ENCODE measurements at places on chromosomes 12 and 14.

GRCh38 chr14:54981698-54982097 is 45.2 kb downstream of the WDHD1 start:
- DNase-seq: no peak

GRCh38 chr12:68971404-68971803 is 38.4 kb upstream of the CPM start:
- DNase-seq: no peak

DNA sequence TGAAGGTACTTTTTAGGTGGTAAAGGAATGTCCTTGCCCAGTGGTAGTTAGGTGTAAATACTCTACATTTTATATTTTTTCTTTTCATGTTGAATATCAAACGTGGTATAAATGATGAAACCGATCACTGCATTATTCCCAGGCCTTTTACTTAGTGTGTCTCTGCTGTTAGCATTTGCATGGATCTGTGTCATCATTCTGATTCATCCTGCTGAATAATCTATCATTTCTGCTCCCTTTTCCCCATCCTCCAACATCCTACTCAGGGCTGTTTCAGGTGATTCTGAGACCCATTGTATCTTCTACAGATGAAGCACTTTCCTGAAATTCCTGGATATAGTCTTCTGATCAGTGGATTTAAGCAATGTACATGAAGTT is 61.0 kb upstream of the PTHLH start:
- DNase-seq: no peak

DNA sequence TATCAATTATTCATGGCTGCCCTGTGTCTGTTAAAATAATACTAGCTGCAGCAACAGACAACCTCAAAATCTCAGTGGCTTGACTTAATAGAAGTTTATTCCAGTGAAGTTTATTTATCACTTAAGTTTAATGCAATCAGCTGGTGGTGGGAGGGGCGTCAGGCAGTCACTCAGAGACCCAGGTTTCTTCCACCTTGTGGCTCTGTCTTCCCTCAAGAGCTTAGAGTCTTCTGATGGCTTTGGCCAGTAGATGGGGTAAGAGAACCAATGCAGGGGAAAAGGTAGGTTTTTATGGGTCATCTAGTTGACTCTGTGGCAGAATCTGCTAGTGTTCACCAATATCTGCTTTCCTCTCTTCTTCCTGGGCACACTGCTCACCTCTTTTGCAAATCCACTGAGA is 668.9 kb downstream of the AACS start:
- DNase-seq: no peak

- no peak for DNase-seq
Measured at GRCh38 chr12:75638792-75639191, 127.4 kb upstream of the KRR1 start.

DNA sequence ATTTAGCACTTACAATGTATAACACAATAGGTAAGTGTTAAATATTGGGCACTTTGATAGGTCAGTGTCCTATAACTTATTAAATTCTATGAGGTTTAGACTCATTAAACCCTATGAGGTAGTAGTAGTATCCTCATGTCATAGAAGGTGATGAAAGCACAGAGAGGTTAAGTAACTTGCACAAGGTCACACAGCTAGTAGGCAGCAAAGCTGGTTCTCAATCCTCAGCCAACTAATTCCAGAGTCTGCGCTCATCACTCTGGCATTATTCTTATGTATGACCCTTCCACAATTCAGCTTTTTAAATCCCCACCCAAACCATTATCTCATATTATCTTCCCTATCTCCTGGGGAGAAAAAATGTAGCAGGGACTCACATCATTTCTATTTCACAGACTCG is 141.1 kb downstream of the KSR2 start:
- no peak for DNase-seq

- DNase-seq: no peak
Measured at GRCh38 chr12:47883663-47884195, 21.1 kb downstream of the VDR start.

- DNase-seq: no peak
Measured at GRCh38 chr12:82593901-82594396, 92.8 kb upstream of the TMTC2 start.

GRCh38 chr12:71703206-71703605 is 17.3 kb downstream of the TMEM19 start:
- no peak for DNase-seq

GRCh38 chr12:116276652-116277466 is 634 bp downstream of the MED13L start:
- DNase-seq: peak; percentile 25

DNA sequence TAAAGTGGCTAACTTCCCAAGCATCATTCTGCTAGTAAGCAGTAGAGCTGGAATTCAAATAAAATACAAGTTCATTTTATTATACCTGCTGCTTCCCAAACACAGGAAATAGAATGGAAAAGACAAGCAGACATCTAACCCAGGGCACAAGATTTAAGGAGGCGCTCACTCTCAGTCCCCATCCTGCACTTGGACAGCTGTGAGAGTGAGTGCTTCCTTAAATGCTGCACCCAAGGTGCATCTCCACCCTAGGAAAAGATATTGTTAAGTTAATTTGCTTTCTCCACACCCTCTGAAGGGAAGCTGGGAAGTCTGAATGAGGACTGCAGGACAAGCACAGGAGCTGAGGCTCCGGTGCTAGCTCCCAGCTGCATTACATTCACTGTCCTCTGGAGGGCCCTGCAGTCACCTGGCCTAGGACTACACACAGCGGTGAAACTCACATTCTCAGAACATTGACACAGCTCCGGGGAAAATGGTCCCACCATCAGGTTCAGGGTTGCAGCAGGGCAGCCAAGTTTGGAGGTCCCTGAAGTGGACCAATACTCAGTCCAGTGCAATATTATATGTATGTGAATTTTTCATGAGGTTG is 14.2 kb downstream of the HEBP1 start:
- no peak for DNase-seq

DNA sequence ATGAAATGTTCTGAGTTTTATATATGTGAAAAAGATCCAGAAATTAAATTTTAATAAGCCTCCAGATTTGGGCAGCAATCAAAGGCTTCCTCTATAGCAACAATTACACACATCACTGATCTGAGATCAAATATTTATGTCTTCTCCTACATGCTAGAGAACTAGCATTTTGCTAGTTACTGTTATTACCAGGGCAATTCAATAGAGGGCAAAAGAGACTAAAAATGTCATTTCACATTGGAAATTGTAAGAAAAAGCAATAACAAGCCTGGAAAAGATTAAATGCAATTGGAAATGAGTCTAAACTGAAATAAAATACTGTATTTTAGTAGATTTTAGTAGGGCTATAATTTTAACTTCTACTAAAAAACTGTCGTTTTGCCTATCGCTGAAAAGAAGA is 32.6 kb upstream of the ANO6 start:
- no peak for DNase-seq

- DNase-seq: no peak
Measured at GRCh38 chr14:49310298-49310697, 275.9 kb downstream of the RPS29 start.

Measured in stimulated activated CD4-positive, alpha-beta T cell treated with anti-CD3 and anti-CD28 coated beads, Interleukin-1b, Interleukin-23, amount 100 ng/mL, for 1 hour (primary cell).